Nucleus accumbens (tissue), 56 donors: ENCODE measurements at places on chromosomes 2 and 18.
A peak's percentile ranks its signal among the peaks of the same experiment; 100 is the strongest.

DNA sequence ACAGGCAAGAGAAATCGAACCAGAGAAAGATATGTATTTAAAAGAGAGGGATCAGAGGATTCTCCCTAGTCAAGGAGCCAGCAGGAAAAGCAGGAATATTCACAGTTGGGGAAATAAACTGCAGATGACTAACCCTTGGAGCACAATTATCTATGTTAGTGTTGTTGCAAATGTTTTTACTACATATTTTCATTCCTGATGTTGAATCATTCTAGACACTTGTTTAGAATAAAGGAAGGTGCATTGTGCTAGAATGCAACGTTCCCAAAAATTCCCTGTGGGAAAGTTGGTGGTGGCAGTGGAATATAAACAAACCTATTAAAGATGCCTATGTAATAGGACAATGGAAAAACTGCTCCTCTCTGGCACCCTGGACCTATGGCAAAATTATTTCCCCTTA lies 63.3 kb downstream of the DTNA start:
- DNase-seq = no peak

GRCh38 chr2:103462712-103463111 lies 700.9 kb downstream of the TMEM182 start:
- DNase-seq = no peak

GRCh38 chr18:4352746-4353551 lies 102.2 kb downstream of the DLGAP1 start:
- no peak for DNase-seq

DNA sequence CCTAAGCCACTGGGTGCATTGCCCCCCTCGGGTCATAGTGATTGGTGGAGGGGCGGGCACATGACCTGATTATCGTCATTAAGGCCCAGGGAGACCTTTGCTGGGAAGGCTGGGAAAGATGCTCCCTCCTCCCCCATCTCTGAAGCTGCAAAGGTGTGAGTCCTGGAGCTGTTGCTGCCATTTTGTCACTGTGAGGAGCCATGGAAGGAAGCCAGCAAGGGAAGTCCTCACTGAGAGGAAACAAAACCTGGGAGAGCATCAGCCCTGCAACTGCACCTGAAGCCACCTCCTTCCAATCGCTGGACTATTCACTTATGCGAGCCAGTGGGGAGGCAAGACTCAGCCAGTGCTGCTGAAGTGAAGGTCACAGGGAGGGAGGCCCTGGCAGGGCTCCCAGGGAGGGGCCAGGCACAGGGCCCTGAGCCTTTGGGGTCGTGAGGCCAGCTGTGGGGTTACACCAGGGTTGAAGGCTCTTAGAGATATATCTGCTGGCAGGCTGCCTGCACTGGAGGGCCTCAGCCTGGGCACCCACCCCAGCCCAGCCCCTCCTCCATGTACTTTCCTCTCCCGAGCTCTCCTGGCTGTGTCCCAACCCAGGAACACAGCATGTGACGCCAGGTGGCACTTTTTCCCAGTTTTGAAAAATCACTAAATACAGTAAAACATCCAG lies 10.7 kb upstream of the FAHD2A start:
- DNase-seq = no peak

GRCh38 chr2:113734185-113734584 lies 22.3 kb downstream of the SLC35F5 start:
- DNase-seq = no peak

DNA sequence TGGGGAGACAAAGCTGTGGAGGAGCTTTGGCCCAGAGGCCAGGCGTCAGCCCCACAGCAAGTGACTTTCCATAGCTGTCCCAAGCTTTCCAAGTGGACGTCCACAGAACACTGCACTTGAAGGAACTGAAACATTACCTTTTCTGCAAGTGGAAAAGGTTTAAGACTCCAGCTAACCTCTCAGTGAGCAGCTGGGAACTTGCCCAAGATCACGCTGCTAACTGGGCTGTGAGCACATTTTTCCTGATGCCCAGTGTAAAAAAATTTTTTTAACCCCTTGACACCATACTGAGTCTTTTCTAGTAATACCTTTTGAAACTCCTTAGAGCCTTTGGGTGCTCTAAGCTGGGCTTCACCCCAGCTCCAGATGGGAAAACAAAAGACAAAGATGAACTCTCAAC lies 256.7 kb downstream of the HAUS1 start:
- DNase-seq = no peak

DNA sequence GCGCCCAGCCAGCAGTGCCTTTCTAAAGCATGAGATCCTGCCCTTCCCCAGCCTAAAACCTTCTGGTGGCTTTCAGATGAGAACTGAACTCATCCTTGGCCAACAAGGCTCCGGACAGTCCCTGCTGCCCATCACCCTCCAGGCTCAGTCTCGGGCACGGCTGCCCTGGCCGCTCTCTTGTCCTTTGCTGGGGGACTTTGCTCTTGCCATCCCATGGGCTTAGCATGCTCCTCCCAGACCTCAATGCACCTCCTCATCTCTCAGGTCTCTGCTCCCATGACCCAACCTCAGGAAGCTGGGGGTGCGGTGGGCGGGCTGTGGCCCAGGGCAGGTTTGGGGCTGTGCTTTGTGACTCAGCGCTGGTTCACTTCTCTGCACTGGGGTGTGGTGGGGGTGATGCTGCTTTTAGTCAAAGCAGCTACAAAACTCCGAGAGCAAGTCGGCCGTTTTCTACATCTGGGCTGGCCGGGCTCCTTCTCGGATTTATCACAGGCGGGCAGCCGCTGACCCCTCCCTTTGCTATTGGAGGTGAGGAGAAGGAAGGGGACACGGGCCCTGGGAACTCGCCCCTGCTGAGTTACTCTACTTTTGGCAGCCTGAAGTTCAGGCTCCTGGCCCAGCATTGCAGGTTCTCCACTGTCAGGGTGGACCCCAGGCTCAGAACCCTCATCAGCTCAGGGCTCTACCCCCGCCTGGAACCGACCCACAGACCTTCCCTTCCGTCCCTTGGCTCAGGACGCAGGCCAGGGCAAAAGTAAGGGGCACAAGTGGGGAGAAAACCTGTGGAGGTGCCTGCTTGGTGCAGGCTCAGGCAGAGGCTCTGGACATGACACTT lies 90.6 kb upstream of the TAF1B start:
- no peak for DNase-seq

GRCh38 chr2:50318147-50318546 lies 713.8 kb downstream of the NRXN1 start:
- DNase-seq = no peak

DNA sequence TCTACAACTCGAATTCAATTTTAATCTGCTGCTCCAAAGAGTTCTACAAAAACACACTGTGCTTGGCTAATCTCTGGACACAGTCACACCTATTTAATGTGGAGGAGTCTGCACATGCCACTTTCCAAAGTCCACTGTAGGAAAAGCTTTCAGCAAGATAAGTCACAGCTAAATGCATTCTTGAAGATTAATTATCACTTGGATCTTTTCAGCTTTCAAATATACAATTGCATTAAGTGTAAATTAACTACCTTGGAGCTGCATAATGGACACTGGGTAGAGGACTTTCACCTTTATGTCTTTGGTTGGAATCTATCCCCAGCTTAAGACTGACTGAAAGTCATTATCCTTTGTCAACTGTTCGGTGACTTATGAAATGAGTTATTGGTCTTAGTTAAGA lies 565.1 kb downstream of the PIK3C3 start:
- no peak for DNase-seq

DNA sequence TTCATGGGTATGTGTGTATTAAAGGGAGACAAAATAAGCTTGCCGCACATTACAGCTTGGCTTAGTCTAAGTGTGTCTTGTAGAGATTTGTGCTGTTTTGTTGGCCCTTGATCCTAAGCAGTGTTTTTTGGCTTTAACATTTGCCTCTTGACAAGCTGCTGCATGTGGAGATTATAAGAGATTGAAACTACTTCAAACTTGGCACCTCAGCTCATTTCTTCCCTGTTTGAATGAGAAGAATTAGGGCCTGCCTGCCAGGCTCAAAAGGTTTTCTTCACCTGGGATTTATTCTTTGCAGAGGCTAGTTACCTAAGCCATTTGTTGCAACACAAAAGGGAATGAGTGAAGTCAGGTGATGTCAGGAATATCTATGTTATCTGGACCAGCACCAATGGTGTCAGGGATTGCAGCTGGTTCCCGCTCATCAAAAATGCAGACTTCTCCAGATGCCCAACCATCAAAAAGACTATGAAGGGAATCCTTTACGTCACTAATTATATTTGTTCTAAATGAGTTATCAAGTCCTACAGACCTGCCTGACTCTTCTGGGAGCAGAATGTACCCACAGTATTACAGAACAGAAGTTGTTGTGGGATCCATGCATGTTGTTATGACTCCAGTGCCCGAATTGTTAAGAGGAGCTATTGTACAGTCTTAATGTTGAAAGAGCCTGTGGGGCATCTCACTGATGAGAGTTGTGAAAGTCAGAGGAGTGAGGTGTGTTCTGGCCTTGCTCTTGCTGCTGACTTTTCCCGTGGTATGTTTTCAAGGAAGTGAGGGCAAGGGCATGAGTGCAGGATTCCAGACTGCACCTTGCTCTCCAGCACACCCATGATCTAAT lies 31.0 kb downstream of the ABCA12 start:
- no peak for DNase-seq

DNA sequence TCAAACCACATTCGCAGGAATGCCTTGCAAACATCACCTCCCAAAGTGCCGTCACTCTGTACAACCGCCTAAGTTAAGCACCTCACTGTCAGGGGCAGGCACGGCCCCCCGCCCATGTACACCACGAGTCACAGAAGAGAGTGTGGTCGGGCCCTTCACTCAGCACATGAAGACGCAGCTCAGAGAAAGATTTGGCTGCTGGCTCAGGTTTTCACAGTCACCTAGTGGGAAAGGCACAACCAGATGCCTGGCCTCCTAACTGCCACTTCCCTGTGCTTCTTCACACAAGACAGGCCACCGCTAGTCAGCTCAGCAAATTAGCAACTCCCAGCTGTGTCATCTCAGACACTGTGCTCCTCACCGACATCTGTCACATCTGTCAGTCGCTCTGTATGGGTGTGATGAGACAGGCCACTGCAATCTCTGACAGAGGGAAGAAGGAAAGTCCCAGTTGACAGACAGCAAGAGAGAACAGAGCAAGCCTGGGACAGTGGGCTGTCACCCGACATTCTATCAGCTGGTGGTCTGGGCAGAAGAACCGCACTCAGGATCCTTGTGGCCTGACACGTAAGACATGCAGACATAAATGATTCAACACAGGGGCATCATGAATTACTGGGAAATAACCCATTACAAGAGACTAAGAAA lies 60.8 kb downstream of the CRACDL start:
- peak; percentile 74 for DNase-seq

DNA sequence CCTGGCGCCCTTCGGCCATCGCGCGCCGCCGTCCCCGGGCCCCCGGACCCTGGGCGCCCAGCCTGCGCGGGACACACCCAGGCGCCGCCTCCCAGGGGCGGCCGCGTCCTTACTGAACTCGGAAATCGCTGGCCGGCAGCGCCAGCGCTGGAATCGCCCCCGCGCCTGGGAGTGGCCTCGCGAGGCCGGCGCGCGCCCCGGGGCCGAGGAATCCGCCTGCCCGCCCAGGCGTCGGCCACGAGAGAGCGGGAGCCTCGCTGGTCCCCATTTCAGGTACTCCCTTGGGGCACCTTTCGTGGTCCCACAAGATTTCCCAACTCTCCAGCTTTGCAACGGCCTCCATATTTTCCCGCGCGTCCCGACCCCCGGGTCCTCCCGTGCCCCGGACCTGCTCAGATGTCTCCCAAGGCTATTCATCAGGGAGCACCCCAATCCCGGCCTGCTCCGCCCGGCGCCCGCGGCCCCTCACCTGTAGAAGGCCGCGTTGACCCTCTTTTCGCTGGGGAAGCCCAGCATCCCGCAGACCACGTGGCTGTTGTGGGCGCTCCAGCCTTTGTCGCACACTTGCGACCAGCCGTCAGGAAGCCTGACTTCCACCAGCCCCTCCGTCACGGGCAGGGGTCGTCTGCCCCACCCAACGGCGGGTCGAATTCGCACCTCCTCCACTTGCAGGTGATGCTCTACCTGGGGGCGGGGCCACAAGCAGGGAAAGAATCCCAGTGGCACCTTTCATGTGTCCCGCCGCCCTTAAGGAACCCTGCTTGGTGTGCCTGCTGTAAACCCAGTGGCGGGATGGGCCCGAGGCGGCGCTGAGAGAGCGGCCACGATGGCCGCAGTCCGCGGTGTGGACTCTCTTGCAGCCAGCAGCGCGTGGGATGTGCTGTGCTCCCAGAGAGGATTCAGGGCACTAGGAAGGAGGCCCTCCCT lies 4.6 kb downstream of the LOXL3 start:
- no peak for DNase-seq

GRCh38 chr2:118119761-118120400 lies 31.6 kb downstream of the INSIG2 start:
- DNase-seq = no peak

DNA sequence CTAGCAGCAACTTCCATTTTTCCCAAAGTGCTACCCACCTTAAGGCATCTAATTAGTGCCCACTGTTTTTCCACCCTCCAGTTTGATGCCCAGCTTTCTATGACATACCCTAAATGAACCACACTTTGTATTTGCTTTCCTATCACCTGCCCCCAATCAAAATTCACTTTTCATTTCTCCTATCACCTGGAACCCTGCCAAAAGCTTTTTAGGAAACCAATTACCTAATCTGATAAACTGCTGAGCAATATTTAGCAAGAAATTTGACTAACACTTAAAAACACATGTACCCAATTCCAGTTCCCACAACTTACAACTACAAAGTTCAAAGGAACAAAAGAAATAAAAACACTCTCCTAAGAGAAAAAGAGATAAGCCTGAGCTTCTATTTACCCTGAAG lies 71.7 kb downstream of the IKZF2 start:
- DNase-seq = no peak

DNA sequence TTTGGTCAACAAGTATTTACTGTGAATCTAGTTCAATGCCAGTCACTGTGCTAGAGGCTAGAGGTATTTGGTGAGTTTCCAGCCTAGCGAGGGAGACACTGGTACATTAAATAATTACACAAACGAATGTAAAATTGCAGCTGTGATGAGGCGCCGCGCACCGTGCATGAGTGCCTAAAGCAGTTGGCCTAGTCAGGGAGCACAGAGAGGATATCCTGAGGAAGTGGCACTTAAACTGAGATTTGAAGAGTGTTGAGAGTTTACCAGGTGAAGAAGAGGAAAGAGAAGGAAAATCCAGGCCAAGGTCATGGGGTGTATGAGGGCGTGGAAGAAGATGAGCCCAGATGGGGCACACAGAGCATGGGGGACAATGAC lies 157.6 kb upstream of the NDUFV2 start:
- DNase-seq = no peak

- no peak for DNase-seq
These were observed 35.6 kb downstream of the BMP10 start for GRCh38 chr2:68835621-68836020.

GRCh38 chr2:200173691-200174090 lies 132.8 kb upstream of the SPATS2L start:
- DNase-seq = no peak
